Common myeloid progenitor, CD34-positive (primary cell): ENCODE measurements at places on chromosomes 7 and 10.

DNA sequence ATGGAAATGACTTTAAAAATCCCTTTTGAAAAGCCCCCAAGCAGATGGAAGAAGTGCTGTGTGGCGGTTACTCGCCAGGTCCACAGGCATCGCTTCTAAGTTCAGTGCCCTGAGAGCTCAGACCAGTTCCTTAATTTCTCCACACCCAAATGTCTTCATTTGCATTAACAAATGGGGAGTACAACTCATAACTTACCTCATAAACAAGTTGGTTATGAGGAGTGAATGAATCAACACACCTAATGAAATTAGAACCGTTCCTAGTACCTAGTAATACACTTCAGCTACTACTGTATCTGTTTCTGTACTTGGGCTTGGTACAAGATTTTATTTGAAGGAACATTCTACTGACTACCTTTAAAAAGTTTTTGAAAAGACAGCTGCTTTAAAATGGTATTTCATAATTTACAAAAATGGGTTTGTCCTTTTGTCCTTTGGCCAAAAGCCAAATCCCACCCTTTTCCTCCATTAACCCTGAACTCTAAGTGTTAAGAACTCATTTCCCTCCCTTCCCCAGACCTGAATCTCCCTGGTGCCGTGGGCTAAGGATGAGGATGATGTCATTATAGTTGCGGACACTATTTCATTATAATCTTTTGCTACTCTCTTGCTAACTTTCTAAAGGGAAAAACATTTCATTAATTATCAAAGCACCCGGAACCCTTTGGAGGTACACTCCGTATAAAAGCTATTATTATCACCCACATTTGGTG, 221.5 kb upstream of the CELF2 start:
- no peak for DNase-seq

DNA sequence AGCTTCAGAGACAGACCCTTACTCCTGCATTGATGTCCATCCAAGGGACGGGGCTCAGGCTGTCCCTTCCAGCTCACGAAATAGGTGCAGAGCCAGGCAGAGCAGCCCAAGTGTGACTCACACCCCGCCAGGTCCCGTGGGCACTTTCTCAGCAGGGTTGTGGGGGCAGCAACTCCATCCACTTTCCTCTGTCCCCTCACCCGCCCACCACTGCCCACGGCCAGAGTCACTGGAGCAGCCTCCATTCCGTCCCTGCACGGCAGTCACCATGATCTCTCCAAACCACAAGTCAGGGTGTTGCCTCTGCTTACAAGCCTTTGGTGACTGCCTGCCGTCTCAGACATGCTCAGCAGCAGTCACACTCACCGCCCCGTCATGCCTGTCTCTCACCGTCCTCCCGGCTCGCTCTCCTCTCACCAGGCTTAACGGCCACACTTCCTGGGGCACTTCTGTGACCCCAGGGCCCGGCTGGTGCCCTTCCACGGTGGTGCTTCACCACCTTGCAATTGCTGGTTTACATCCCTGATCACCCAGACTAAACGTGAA, 39.3 kb downstream of the CALML3 start:
- DNase-seq = no peak

GRCh38 chr7:154353355-154353767, 301.2 kb downstream of the DPP6 start:
- no peak for DNase-seq

DNA sequence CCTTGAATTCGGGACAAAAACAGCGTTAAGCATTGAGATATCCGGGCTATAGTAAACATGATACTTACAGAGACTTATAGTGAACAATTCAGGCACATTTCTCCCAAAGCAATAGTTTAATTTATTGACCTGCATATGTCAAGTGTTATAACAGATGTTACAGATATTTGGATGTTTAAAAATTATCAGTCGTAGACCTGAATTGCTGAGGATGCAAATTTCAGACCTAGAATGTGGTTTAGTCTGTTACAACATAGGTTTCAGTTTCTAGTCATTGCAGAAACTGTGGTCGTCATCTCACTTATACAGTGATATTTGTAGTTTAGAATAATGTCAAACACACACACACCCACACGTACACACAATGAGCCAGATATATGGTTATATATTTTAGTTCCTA, 85.2 kb downstream of the VTI1A start:
- peak; percentile 7 for DNase-seq

DNA sequence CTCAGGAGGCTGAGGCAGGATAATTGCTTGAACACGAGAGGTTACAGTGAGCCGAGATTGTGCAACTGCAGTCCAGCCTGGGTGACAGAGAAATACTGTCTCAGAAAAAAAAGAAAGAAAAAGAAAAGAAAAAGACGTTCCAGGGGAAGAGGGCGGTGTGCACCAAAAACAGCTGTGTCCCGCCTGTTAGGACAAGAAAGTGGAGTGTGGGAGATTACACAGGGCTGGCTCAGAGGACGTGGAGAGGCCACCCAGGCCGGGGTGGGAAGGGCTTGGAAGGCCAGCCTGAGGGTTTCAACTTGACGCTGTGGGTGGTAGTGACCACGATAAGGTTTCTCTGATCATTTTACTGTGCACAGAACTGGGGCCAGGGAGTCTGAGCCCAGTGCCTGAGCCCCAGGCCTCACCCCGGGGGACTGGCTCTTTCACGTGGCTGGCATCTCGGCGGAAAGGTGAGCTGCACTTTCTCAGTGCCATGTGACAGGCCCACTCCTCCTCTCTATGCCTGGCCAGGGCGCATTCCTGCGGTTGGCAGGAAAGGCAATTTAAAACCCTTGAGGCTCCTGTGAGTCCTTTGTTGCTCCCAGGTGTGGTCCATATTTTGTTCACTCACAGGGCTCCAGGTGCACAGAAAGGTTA, 13.9 kb downstream of the RHBDD2 start:
- DNase-seq = no peak

DNA sequence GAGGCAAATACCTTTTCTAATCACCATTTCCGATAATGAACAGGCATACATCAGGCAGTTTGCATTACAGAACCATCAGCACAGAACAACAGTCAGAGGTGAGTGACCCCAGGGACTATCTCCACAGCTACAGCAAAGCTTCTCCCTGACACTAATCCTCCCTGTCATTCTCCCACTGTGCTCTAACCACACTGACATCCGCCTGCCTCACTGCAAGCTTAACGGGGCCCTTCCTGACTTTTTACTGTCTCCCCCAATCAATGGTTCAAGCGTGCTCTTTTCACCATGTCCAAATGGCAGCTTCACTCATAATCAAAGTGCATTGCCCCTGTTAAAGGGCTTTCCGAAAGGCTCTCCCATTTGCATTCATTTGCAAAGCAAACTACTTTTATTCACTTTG, 196.3 kb downstream of the DNAJC1 start:
- no peak for DNase-seq

- DNase-seq = no peak
These were observed 41.6 kb upstream of the EPHB6 start for GRCh38 chr7:142813226-142813625.

DNA sequence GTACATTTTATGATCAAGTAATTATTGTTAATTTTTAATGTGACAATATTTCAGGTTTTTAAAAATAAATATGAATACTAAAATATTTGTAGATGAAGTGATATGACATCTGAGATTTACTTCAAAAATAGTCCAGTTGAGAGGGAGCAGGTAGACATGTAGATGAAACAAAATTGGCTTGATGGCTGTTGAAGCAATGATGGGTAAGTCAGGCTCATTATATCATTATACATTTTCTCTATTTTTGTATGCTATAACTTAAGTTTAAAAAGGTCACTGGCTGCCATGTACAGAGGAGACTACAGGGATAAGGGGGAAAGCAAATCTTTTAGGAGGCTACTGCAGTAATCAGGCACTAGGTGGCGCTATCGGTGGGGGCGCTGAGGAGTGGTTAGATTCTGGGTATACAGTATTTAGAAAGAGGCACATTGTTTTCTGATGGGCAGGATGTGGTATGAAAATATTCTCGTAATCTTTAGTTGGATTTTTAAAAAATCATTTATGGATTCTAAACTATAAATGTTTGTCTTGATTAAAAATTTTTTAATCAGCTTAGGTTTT, 189.8 kb upstream of the IMMP2L start:
- DNase-seq = peak; percentile 53

DNA sequence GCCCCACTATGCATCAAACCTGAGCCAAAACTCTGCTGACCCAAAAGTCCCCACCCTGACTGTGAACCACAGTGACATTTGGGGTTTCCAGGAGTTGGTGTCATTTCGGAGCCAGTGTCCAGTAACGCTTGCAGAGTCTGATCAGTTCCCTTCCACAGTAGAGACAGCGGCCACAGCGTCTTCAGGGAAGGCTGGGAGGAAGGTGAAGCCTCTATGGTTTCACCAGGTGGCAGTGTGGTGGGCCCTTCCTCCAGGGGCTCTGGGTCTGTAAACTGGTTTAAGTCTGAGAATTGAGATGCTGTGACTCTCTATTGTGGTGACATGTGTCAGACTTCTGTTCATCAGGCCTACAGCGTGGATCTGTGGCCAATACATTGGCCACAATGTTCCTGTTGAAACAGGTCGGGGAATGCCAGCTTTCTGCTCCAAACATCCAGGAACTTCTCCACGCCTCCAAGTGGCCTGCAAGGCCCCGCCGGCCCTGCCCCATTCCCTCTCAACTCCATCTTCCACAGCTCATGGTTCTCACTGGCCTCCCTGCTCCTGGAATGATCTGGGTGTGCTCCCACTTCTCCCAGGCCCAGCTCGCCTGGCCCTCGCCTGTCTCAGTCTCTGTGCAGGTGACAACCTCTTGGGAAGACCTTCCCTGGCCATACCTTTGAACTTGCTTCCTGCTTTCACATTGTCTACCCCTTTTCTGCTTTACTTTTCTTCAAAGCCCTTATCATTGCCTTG, 124.5 kb upstream of the FAM20C start:
- peak; percentile 14 for DNase-seq

DNA sequence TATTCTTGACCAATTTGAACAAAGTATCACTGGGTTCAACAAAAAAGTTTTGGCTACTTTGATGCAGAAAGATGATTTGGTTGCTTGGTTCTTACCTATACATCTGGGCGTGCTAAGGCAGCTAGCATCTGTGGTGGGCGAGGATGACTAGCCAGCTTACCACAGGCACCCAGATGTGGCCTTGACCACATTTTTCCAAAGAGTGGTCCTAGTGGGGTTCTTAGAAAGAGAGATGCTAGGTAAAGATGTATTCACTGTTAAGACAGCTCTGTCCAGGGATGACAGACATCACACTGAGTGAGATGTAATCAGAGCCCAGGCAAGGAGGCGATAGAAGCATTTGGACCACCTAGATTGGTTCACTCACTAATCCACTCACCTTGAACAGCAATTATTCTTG, 785 bp downstream of the DNTT start:
- peak; percentile 60 for DNase-seq

GRCh38 chr7:111853201-111853990, 291.1 kb upstream of the IMMP2L start:
- peak; percentile 28 for DNase-seq

- no peak for DNase-seq
These were observed 54.5 kb upstream of the TOMM7 start for GRCh38 chr7:22876986-22877729.

GRCh38 chr7:133310232-133310862, 57.5 kb downstream of the EXOC4 start:
- DNase-seq = no peak

DNA sequence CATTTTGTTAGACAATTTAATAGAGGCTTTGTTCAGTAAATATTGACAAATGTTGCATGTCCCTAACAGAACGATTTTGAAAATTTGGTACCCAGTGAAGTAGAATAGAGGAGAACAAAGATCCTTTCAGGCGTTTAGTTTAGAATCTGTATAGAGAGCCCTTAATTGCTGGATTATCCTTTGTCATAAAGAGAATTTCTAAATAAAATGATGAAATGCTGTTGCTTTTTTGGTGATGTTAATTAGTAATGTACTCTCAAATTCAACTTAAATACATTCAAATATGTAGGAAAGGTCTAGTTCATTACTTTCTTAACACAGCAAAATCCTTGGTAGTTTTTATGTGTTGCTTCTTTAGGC, 1.2 kb downstream of the LUC7L2 start:
- DNase-seq = no peak

GRCh38 chr10:101053516-101053915, 8.3 kb upstream of the KAZALD1 start:
- DNase-seq = no peak

GRCh38 chr10:79375321-79376077, 28.2 kb downstream of the PPIF start:
- DNase-seq = peak; percentile 59

DNA sequence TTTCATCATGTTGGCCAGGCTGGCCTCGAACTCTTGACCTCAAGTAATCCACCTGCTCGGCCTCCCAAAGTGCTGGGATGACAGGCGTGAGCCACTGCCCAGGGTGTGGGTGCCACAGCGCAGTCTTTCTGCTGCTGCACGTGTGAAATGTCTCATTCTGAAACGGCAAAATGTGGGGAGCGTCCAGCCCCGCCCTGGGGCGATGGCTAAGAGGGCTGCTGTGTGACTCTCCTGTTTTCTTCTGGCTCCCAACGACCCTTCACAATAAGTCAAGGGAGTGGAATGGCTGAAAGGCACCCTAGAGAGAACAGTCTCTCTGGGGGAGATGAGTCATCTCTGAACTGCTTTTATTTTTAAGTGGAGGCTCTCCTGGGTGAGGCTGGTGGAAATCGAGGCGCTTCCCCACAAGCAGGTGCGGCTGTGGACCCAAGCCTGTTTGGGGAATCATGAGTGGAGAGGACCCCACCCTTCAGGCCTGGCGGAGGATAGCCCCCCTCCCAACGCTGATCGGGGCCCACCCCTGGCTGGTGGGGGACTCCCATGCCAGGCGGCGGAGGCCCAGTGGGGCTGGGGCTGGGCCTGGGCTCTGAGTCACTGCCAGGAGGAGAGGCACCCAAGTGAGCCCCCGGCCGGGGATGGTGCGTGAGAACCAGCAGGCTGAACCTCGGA, 18.0 kb downstream of the ADAP1 start:
- peak; percentile 54 for DNase-seq
